ENCODE measurements at places on chromosomes 12 and 14. TPM values are rescaled to one million over a fixed set of nuclear protein-coding genes. Genes with fewer than 3 reads are reported as not detected.

Gene CLEC4A
- total RNA-seq: 1.5 TPM

Gene HAL
- 0.46 TPM for total RNA-seq

Gene ARHGAP5
- 196 TPM for total RNA-seq

Gene LUM
- total RNA-seq: 83.9 TPM

Gene PLEKHG7
- total RNA-seq: not detected

Gene GPRC5D
- not detected for total RNA-seq

Gene OR6C3
- total RNA-seq: not detected

Gene CCDC196
- not detected for total RNA-seq

Gene NELL2
- 2.0 TPM for total RNA-seq

Gene GRIN2B
- total RNA-seq: under 0.01 TPM

Gene CMA1
- 9.8 TPM for total RNA-seq

All from gastroesophageal sphincter (tissue), 4 donors.